Kidney glomerular epithelial cell (primary cell): ENCODE measurements at places on chromosomes 6 and 20.

- no peak for DNase-seq
Observed at GRCh38 chr6:122832459-122832858, 43.4 kb downstream of the SMPDL3A start.

GRCh38 chr20:615514-615913, 5.4 kb upstream of the TCF15 start:
- DNase-seq: no peak

GRCh38 chr6:142381845-142382378, 80.1 kb downstream of the ADGRG6 start:
- DNase-seq: no peak

- DNase-seq: no peak
Observed at GRCh38 chr6:35397806-35398418, 54.2 kb upstream of the FANCE start.

GRCh38 chr20:58716476-58717277, 24.1 kb downstream of the NPEPL1 start:
- DNase-seq: no peak
